D721Med (cell line): ENCODE measurements at places on chromosomes 6 and 20.

DNA sequence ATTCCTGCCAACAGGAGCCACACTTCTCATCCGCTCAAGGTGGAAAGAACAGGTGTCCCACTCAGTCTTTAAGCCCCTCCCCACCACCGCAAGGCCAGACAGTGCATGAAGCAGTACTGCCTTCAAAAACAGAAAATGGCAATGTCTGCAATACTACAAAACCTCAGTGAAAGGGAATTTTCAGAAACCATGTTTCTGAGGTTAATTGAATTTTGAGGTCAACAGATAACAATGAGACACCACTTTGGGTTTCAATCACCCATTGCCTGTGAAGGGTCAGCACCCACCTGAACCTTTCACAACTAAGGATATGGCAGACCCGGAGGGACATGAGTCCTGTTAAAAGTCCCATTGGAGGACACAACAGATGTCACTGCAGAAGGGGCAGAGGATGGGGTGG, 13.0 kb downstream of the ZC3H12D start:
- DNase-seq = no peak

DNA sequence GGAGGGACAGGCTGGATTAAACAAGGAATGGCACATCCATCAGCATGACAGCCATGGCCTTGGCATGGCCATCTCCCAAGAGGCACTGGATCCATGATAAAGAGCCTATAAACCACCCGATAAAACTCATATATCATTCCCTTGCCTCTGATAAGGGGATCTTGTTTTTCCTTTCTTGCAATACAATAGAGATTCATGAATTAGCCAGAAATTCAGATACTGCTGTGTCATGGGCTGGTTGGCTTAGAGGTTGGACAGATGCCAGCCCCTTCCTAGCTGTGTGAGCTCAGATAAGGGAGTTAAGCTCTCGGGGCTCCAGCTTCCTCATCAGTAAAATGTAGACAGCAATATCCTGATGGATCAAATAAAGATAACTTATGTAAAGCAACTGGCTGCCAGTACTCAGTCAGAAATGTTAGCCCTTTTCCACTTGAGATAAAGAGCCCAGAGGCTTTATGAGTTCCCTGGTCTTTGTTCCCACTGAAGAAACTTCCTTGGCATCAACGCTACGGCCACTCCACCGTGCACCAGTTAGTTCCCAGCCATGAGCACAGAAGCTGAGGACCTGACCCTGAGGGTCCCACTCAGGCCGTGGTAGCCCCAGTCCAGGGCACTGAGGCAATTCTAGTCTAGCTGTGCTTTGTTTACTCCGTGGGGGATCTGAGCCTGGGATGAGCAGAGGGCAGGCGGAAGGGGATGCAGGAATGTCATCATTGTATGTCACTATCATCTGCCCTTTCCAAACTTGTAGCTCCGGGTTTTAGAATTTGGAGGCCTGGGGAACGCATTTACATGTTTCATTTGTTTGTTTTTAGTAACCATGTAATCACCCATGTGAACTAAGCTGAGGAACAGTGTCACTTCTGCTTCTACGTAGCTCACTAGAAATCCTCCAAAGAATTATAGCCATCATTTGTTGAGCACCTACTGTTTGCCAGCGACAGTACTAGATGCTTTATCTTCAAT, 67.2 kb upstream of the TBC1D7 start:
- no peak for DNase-seq

DNA sequence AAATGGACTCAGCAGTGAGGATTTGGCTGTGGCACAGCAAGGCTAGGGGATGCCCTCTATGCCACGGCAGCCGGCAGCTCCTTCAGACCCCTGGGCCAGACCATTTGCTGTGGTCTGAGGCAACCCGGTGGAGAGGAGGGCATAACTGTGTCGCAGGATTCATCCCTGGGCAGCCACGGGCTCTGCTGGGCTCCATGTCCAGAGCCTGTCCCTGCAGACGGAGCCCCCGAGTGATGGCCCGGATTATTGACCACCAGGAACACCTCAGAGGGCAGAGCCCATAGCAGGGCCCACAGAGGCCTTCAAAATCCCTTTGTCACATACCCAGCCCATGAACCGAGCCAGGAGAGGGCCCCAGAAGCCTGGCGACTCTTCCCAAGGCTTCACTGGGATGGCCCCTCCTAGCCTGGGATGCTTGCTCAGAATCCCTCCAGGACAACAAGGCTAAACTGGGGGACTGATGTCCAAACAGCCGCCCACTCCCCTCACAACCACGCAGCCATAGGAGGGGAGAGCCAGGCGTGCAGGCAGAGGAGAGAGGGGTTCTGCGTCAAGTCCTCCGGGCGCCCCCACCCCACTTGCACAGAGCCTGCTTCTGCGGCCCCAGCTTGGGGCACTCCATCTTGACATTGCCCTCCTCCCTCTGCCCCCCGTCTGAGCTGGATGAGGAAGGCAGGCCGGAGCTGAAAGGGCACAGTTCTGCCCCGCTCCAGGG, 68.2 kb upstream of the AFDN start:
- no peak for DNase-seq

DNA sequence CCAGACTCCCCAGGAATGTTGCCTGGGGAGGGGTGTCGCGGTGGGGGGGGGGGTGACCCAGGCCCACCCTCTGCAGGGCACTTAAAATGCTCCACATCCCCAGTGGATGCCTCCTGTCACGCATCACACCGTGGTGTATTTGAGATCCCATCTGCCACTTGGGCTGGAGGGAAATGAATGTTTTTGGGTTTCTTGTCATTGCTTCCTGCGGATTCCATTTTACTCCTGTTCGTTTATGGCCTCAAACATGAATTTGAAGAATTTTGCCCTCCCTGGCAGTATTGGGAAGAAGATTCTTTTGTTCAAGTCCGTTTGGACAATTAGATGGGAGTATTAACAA, 544 bp upstream of the KHDC1 start:
- DNase-seq = no peak

DNA sequence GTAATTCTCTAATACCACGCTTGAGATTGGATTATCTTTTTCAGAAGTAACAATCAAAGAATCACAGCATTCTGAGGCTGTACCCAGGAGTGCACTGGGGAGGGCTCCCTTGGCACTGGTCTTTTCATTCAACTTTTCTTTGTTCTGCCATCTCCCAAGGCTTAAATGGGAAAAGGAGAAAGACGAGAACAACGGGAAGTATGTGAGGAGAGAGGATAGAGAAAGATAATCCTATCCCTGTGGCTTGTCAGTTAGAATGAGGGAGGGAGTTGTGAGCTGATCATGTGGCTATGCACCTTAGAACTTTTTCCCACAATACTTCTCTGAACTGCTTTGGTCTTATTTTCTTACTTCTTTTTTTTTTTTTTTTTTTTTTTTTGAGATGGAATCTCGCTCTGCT, 83.1 kb downstream of the CAP2 start:
- DNase-seq = no peak

DNA sequence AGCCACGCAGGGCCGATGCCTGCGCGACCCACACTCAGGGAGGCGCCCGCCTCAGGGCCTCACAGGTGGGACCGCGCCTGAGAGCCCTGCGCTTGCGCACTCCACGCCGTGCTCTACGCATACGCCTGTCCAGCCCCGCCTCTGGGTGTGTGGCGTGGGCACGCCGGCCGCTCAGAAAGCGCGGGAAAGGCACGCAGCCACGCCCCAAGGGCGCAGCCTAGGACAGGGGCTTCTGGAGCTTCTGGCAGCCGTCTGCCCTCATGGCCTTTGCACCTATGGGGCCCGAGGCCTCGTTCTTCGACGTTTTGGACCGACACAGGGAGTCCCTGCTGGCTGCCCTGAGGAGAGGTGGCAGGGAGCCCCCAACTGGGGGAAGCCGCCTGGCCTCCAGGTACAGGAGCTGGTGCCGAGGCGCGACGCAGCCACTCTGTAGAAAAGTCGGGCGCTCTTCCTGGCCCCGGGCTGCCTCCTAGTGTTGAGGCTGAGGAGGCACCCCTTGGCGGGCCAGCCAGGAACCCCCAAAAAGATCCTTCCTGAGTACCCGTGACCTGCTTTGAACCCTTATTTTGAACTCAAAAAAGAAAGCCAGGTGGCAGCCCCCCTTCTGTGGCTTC, at the start of gene SPO11:
TSS of gene SPO11 (plus strand) at position 196 of the 614 bp plus-strand sequence. CDS start at position 261, 65 bp downstream.
- no peak for DNase-seq

DNA sequence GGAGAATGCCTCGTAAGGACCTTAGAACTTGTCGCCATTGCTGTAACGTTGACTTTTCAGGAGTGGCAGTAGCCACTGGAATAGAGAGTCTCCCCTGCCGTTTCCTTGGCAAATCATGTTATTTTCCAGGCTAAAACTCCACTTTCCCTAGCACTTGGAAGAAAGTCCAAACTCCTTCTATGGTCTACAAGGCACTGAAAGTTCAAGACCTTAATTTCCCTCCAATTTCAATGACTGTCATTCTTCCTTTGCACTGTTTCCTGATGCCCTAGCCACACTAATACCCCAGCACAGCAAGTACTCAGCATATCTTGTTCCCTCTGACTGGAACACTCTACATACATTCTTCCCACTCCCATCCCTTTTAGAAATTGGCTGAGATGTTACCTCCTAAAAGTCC, 1.8 kb upstream of the TBPL1 start:
- DNase-seq = no peak

DNA sequence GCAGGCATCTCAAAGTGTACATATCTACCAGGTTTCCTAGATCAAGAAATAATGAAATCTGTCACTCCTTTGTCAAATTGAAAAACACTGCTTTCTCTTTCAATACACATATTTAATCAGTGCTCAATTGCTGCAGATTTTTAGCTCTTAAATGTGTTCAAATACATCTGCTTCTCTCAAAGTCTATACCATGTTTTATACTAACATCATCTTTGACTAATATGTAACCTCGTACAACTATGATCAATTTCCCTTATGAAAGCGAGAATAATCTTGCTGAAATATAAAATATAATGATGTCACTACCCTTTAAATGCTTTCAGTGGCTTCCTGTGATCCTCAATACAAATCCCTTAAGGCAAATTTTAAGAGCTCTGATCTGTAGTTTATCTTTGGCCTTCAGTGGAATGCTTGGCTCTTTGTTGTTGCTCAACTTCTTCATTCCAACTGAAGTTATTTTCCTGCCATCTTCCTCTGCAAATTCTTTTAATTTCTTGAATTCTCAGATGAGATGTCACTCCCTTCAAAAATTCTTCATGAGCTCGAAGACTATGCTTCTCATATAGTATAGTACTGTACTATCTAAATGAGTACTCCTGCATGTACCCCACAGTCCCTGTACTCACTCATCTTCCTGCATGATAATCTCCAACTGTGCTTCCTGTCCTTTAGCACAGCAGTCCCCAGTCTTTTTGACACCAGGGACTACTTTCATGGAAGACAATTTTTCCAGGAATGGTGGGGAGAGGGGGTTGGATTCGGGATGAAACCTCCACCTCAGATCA, 545.1 kb upstream of the GJE1 start:
- DNase-seq = no peak

- no peak for DNase-seq
These were observed 82.6 kb downstream of the CDC5L start for GRCh38 chr6:44470115-44470464.

GRCh38 chr6:73699676-73700459, 3.9 kb downstream of the CD109 start:
- no peak for DNase-seq
